ENCODE measurements at places on chromosomes 1 and 21. TPM values are rescaled to one million over a fixed set of nuclear protein-coding genes. Genes with fewer than 3 reads are reported as not detected.
A peak's percentile ranks its signal among the peaks of the same experiment; 100 is the strongest.

SPATC1L gene
- total RNA-seq, result 14.1 TPM

PAQR7 gene
- 13.4 TPM for total RNA-seq

CFHR3 gene
- total RNA-seq, result not detected

SUMO3 gene
- total RNA-seq, result 52.3 TPM

CA14 gene
- total RNA-seq, result not detected

DNA sequence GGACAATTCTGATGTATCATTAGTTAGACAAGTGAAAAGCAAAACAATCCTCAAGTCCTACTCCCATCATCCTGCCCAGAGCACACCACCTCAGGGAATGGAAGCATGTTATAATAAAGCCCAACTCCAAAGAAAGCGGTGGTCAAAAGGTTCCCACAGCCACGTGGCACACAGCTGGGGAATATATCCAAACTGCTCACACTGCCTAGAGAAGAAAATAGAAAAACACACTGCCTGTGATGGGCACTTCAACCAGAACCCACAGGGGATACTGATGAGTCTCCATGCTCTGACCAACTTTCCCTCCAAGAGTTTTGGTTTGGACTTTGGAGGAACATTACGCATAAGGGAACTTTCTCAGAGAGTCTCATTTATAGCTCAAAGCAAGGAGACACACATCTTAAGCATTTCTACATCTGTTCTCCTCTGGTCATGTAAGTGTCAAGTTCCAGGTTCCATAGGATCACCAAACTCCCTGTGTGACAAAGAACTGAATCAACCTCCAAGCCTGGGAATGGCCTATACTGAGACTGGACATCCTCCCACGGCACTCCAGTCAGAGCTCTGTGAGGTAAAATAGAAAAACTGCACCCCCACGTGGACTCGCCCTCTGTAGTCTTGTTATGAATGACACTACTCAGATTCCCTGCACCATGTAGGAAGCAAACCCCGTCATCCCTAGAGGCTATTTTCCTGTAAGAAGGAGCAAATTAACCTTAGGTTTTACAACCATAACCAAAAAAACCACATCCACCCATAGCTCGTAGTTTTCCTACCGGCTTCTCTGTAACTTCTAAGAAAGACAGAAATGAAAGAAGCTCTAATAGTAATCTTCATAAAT, 12.2 kb downstream of the DSTYK start:
- no peak overlapping the region for H3K4me3 ChIP-seq
- no peaks in the 10 kb centered on the region for H3K27me3 ChIP-seq
- peak overlapping the region; percentile 37 for H3K27ac ChIP-seq
- no peaks in the 10 kb centered on the region for H3K36me3 ChIP-seq
- DNase-seq, result no peak

DNA sequence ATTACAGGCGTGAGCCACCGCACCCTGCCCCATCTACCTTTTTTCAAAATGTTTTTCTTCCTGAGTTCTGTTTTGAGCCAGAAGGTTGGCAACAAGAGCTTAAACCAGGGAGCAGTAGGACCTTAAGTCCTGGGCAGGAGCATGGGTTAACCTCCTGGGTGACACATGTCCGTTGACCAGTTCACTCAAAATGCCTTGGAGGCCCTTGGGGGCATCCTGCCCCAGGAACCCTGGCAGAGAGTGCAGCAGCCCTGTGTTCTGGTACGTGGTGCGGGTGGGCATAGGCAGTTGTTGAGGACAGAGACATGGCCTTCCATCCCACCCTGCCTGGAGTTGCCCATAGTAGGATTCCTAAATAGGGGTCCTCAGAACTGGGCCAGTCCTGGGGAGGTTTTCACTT, 11.6 kb downstream of the H6PD start:
- H3K4me3 ChIP-seq, result no peak overlapping the region
- peaks cover 18% of the 10 kb centered on the region for H3K4me1 ChIP-seq
- no peaks in the 10 kb centered on the region for H3K27me3 ChIP-seq

DNA sequence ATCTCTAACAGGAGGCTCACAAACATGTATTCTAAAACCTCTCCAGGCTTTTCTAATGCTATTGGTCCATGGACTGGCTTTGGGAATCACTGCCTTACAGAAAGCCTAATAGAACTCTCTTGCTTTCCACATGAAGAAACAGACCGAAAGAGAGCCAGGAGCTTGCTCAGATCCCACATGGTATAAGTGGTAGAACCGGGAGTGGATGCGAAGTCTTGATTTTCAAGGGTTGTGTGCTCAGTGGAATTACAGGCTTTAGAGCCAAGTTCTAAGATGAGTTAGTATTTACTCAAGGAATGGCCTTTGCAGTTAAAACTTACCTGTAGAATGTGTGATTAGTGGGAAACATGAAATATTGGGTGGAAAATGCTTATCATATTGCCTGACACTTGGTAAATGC, 54.3 kb upstream of the HSD17B7 start:
- H3K4me1 ChIP-seq, result peaks cover 30% of the 10 kb centered on the region
- peaks cover 1% of the 10 kb centered on the region for H3K36me3 ChIP-seq
- H3K4me3 ChIP-seq, result no peak overlapping the region
- H3K27me3 ChIP-seq, result no peaks in the 10 kb centered on the region
- no peak overlapping the region for H3K27ac ChIP-seq
- no peak for DNase-seq

DNA sequence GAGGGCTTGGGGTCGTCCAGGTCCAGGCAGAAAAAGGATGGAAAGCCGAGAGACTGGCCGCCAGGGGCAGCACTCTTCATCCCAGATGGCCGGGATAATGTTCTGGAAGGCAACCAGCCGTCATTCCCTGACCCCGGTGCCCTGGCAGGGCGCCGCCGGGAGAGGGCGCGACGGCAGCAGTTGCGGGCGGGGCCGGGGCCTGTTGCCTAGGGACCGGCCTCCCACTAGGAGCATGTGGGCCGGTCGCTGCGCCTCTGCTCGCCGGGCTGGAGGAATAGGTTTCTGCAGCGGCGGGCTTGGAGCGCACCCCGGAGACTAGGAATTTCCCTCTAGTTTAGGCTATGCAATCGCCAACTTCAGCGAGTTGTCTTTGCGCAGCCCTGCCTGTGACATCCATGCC, 11.0 kb downstream of the DMRTB1 start:
- no peaks in the 10 kb centered on the region for H3K36me3 ChIP-seq
- DNase-seq, result no peak
- no peak overlapping the region for H3K4me3 ChIP-seq
- H3K27me3 ChIP-seq, result no peaks in the 10 kb centered on the region
- H3K4me1 ChIP-seq, result no peaks in the 10 kb centered on the region

- H3K27ac ChIP-seq, result peak overlapping the region; percentile 95
- H3K27me3 ChIP-seq, result no peaks in the 10 kb centered on the region
- H3K4me3 ChIP-seq, result no peak overlapping the region
- H3K4me1 ChIP-seq, result peaks cover 27% of the 10 kb centered on the region
- peaks cover 24% of the 10 kb centered on the region for H3K36me3 ChIP-seq
- DNase-seq, result no peak
Observed at GRCh38 chr1:15939181-15940109, 36.5 kb downstream of the ZBTB17 start.

GRCh38 chr1:228891272-228892034, 156.2 kb downstream of the RHOU start:
- H3K36me3 ChIP-seq, result peaks cover 6% of the 10 kb centered on the region
- H3K4me3 ChIP-seq, result no peak overlapping the region
- H3K27me3 ChIP-seq, result peaks cover 33% of the 10 kb centered on the region
- DNase-seq, result no peak
- no peak overlapping the region for H3K27ac ChIP-seq
- H3K4me1 ChIP-seq, result no peaks in the 10 kb centered on the region

DNA sequence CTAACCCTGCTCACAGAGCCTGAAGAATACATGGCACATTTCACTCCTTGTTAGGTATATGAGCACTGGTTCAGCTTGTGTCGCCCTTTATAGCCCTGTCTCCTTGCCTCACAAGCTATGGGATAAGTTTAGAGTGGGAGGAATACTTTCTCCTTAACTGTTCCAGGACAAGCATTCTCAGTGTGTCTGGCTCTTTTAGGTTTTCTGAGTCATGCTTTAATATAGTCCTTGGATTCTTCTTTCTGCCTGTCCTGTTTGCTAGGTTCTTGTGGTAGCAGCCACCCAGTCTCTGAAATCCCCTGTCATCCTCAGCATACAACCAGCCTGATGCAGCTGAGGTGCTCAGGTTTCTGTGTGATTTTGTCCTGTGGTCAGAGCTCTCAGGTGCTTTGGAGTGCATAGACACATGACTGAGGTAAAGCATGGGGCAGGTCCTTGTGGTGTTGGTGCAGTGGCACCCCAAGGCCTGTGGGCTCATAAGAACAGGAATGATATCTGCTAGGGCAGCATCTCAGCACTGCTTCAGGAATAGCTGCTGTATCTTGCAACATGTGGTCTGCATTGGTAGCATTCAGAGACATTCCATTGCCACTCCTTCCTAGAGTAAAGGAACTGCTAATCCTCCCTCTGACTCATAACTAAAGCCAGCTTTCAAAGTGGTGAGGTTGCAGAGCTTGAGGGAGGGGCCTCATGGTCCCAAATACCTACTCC, 14.2 kb upstream of the CASQ2 start:
- peaks cover 24% of the 10 kb centered on the region for H3K27me3 ChIP-seq
- H3K27ac ChIP-seq, result peak overlapping the region; percentile 79
- H3K4me1 ChIP-seq, result peaks cover 14% of the 10 kb centered on the region
- DNase-seq, result no peak

Data from chondrocyte (in vitro differentiated cells).